ENCODE measurements at places on chromosomes 7 and 10. TPM values are rescaled to one million over a fixed set of nuclear protein-coding genes. Genes with fewer than 3 reads are reported as not detected.

SFMBT2 gene
- total RNA-seq = 1.3 TPM

ADRA2A gene
- total RNA-seq = 0.05 TPM

COL28A1 gene
- total RNA-seq = not detected

PPP1R9A gene
- total RNA-seq = 5.0 TPM

EPDR1 gene
- 86.6 TPM for total RNA-seq

CCL24 gene
- not detected for total RNA-seq

DNAH11 gene
- total RNA-seq = 0.15 TPM

HTR5A gene
- not detected for total RNA-seq

PRRT4 gene
- 0.77 TPM for total RNA-seq

SNX13 gene
- total RNA-seq = 53.3 TPM

SLC39A12 gene
- not detected for total RNA-seq

SUGCT gene
- 3.1 TPM for total RNA-seq

ZNF485 gene
- 10.6 TPM for total RNA-seq

FGL2 gene
- not detected for total RNA-seq

NRCAM gene
- 0.21 TPM for total RNA-seq

FAM25A gene
- total RNA-seq = not detected

RNF133 gene
- not detected for total RNA-seq

AZGP1 gene
- total RNA-seq = 0.49 TPM

SPDYE1 gene
- not detected for total RNA-seq

GFRA1 gene
- total RNA-seq = 0.10 TPM

SLC18A3 gene
- total RNA-seq = not detected

ADCYAP1R1 gene
- total RNA-seq = not detected

TMEM196 gene
- total RNA-seq = not detected

MET gene
- total RNA-seq = 103 TPM

ITIH5 gene
- total RNA-seq = not detected

OR6B1 gene
- not detected for total RNA-seq

HOXA9 gene
- not detected for total RNA-seq

ASAH2 gene
- 6.5 TPM for total RNA-seq

HNRNPA2B1 gene
- 819 TPM for total RNA-seq

INHBA gene
- total RNA-seq = 0.28 TPM

IFRD1 gene
- total RNA-seq = 54.3 TPM

SLC13A1 gene
- not detected for total RNA-seq

ACSM6 gene
- not detected for total RNA-seq

HNRNPH3 gene
- total RNA-seq = 143 TPM

C7orf33 gene
- not detected for total RNA-seq

PLEKHA8 gene
- total RNA-seq = 20.7 TPM

MYOZ1 gene
- not detected for total RNA-seq

CACNA2D1 gene
- total RNA-seq = 9.8 TPM

TRIM73 gene
- 4.1 TPM for total RNA-seq

C10orf62 gene
- not detected for total RNA-seq

ARHGEF35 gene
- total RNA-seq = 12.0 TPM

TAC1 gene
- 0.13 TPM for total RNA-seq

DNA2 gene
- 29.0 TPM for total RNA-seq

VWDE gene
- total RNA-seq = 8.5 TPM

ZNF467 gene
- total RNA-seq = 18.1 TPM
